ENCODE measurements at places on chromosomes 16 and 17.
A peak's percentile ranks its signal among the peaks of the same experiment; 100 is the strongest.

- DNase-seq = no peak
These were observed 119.7 kb downstream of the MAP2K6 start for GRCh38 chr17:69534235-69534621.

GRCh38 chr16:79288066-79288465 is 312.5 kb downstream of the MAF start:
- DNase-seq = no peak

DNA sequence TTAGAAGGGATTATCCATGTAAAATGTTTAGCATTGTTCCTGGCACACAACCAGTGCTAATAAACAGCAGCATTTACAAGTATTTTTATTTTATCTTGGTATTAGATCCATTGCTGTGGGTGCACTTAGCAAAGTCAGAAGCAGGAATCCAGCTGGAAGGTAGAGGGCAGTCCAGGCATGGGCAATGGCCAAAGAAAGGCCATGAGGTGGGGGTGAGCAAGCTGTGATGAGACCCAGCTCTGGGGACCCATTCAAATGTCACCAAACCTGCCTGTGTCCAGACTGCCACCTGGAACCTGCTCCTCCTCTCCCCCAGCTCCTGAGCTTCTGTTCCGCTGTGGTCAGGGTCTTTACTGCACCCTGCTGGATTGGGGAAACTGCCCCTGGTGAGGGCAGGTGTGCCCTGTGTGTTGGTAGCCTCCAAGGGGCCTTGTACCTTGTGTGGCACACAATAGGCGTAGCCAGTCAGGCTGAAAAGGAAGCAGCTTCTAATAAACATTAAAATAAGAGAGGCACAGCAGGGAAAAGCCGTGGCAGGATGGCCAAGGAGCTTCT is 118.0 kb upstream of the CRHR1 start:
- no peak for DNase-seq

DNA sequence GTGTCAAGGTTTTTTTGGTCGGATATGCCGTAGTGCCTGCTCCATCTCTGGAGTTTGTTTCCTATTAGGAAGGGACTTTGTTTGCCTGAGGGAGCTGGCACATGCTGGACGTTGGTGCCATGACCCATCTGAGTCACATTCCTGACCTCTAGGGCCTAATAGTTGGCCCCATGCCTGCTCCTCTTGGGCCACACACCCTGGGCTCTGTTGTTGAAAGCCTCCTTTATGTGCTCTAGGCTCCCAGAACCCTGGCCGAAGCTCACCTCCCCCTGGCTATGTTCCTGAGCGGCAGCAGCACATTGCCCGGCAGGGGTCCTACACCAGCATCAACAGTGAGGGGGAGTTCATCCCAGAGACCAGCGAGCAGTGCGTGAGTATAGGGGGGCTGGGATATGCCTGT is 18.4 kb downstream of the LIMD2 start:
- no peak for DNase-seq

GRCh38 chr16:77690416-77690815 is 31.9 kb upstream of the NUDT7 start:
- DNase-seq = no peak

- no peak for DNase-seq
These were observed 5.5 kb upstream of the SECTM1 start for GRCh38 chr17:82338858-82339633.

GRCh38 chr17:82603981-82604448 is 44.2 kb downstream of the WDR45B start:
- no peak for DNase-seq

DNA sequence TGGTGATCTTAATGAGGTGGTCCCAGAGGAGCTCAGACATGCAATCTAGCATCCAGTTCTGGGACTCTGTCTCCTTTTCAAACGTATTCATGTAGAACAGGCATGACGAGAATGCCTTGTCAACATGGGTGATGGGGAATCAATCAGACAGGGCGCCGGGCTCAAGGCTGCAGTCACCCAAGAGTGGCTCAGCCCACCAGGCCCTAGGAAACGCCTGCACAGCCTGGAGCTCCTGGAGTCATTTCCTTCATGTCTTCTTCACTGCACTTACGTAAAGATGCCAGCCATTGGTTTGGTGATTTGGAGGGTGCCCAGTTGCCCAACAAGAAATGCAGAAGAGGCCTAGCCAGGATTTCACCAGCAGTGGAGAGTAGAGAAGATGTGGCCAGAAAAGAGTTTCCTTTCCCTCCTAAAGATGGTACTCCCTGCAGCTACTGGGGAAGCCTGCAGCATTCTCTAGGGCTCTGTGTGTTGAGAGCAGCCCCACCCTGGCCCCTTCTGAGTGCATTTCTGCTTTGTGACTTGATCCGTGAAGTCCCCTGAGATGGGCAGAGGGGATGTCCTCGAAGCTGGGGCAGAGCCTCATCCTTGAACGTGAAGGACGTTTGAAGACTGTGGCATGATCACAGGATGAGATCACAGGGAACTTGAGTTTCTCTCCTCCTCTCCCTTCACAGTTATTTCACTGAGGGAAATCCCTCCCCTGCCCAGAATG is 24.0 kb upstream of the STH start:
- DNase-seq = no peak

- DNase-seq = no peak
These were observed 96.6 kb downstream of the MRM1 start for GRCh38 chr17:36697903-36698530.

GRCh38 chr16:19238406-19238805 is 47.1 kb upstream of the CLEC19A start:
- DNase-seq = no peak

GRCh38 chr17:77824780-77825280 is 133.7 kb upstream of the TNRC6C start:
- no peak for DNase-seq

GRCh38 chr17:58111676-58112075 is 28.5 kb downstream of the DYNLL2 start:
- DNase-seq = no peak

DNA sequence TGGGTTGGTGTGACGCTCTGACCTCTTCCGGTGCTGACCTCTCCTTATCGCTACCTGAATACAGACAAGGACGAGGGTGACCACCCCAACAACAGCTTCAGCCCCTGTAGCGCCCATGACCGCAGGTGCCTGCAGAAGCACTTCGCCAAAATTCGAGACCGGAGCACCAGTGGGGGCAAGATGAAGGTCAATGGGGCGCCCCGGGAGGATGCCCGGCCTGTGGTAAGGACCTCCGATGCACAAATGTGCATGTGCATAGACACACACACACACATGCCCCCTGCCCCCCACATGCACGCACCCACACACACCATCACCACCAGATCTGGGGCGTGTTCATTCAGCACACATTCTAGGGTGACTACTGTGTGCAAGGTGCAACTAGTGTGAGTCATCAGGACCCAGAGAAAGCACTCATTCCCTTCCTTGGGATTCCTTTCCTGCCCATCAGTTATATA is 9.7 kb downstream of the IGFBP4 start:
- DNase-seq = no peak

- peak; percentile 86 for DNase-seq
These were observed at the start of gene CCR7 for GRCh38 chr17:40564883-40565768. Gene CCR7 (minus strand): TSS chr17:40565472. CDS start chr17:40565409, 63 bp downstream.

Measured in activated naive CD8-positive, alpha-beta T cell treated with anti-CD3 and anti-CD28 coated beads for 36 hours (primary cell).